NCI-H446 (cell line): ENCODE measurements at places on chromosomes 1 and 21.

DNA sequence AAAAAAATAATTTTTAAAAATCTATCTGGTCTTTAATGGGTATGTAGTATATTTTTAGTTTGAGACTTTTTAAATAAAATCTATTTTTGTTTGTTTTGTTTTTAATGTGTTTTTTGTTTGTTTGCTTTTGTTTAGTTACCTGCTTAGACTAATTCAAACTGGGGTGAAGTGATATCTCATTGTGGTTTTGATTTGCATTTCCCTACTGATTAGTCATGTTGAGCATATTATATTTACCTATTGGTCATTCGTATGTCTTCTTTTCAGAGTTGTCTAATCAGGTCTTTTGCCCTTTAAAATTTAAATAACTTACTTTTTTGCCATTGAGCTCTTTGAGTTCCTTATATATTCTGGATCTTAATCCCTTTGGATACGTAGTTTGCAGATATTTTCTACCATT is 20.3 kb downstream of the CD1B start:
- no peak for DNase-seq

GRCh38 chr1:201933840-201934430 is 12.4 kb downstream of the LMOD1 start:
- DNase-seq = no peak

DNA sequence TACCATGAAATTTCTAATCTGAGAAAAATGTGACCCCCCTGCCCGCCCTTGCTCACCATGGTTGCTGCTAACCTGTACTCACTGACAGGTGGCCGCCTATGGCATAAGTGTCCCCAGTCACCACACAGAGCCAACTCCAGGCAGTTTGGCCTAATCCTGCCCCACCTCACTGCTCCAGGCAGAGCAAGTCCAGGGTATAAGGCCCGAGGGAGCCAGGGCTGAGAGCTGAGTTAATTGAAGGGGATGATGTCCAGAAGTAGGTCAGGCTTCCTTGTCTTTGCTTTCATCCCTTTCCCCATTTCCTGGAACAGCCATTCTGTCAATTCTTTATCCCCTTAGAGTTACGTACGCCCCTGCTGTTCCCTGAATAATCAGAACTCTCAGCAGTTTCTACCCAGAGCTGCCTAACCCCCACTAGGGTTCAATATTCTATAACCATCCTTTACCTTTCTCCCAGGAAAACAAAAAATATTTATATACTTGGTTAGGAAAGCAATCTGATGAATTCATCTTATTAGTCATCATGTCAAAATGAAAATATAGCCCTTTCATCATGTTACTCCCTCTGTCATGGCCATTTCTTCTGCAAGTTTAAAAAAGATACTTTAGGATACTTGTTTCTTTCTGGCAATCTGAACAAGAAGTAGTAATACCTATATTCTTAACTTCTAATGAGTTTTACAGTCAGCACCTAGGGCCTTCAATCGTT is 29.4 kb upstream of the CD101 start:
- DNase-seq = no peak

- DNase-seq = no peak
These were observed 18.3 kb upstream of the UAP1 start for GRCh38 chr1:162543228-162543627.

- DNase-seq = no peak
These were observed 200.0 kb downstream of the TTLL7 start for GRCh38 chr1:83798965-83799364.

GRCh38 chr1:224450561-224451350 is 16.2 kb upstream of the WDR26 start:
- no peak for DNase-seq

- no peak for DNase-seq
These were observed 88.2 kb downstream of the NFIA start for GRCh38 chr1:61170328-61171238.

DNA sequence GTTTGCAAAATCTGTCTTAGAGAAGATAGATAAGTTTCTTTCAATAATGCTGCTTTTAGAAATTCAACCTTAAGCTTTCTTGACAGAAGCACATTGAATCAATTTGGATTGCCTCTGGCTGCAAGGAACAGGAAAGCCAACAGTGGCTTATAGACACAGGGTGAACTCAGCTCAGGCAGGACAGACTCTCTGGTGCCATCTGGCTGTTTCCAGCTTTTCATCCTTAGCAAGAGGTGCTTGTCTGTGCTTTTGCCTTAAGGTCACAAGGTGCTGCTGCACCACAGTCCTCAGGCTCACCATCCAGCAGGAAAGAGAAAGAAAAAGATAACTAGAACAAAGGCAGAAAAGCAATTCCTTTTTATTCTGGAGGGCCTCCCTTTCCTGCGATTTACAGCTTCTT is 93.7 kb upstream of the ETS2 start:
- no peak for DNase-seq

- DNase-seq = no peak
These were observed 175.1 kb downstream of the ADSS2 start for GRCh38 chr1:244276646-244277045.

DNA sequence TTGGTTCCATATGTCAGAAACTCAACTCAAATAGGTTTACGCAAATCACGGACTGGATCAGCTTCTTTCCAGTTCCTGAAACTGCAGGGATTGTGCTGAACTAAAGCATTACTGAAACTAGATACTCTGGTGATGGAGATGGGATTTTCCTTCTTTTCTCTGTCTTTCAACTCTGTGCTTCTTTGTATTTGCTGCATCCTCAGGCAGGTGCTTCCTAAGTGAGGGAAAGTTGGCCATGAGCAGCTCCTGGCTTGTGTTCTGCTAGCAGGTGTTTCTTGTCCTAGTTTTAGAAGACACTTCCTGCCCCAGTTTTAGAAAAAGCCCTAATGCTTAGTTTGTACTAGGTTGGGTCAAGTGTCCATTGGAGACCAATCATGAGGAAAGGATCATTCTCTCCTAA is 86.7 kb upstream of the USP24 start:
- DNase-seq = peak; percentile 41
